Right renal pelvis (tissue), 4 donors: ENCODE measurements at places on chromosomes 2 and 18. TPM values are rescaled to one million over a fixed set of nuclear protein-coding genes. Genes with fewer than 3 reads are reported as not detected.

DNA sequence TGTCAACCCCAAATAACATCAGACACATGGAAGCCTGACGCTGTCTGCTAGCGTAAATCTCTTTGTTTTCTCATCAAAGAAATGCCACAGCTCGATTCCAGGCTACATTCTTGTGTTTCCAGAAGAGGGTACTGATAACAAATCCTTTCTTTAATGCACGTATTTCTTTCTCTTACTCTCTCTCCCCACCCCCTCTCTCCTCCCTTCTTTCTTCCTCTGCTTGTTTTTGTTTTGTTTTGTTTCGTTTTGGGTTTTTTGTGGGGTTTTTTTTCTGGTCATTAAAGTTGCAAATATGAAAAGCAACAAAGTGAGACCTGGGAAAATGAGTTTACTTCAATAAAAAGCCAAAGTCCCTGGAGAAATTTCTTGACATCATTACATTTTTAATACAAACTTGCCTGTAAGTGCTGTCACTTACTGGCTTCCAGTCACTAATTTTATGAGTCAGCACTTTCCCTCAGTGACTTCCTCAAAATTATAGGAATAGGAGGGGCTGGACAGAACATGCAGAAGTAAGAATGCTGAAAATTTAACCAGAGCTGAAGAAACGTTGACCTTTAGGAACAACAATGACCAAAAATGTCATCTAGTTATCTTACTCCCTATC lies 106.7 kb upstream of the NABP1 start:
- DNase-seq, result no peak

DNA sequence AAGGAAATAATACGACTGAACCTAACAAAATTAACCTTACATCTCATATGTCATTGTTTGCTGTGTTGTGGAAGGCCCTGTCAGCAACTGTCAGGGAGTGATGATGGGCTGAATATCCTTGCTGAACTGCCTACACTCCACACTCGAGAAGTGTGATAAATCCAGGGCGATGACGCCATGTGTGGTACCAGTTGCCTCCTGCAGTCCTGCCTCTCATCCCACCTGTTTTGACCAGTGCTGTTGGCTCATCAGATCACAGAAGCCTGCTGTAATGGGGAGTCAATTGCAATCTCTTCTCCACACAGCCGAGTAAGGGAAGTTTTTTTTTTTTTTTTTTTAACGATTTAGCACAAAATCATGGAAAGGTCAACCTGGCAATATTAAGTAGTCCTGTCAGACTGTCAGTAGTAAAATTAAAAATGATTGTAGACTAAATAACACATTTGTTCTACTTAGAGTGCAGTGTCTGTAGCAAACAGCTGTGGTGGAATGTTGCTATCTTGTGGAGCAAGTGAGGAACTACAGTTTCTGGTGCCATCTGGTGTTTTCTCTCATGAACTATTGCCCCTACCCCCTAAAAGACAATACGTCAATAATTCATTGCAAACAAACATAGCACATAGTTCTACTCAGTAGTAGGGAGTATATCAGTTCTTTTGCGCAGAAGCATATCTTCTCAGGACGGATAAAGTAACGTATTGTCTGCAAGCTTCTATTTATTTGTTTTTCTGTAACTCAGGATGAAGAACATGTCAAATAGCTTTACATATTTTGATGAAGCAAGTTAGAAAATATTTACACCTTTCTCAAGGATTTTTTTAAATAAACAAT lies 347.6 kb downstream of the CTNNA2 start:
- DNase-seq, result no peak

DNA sequence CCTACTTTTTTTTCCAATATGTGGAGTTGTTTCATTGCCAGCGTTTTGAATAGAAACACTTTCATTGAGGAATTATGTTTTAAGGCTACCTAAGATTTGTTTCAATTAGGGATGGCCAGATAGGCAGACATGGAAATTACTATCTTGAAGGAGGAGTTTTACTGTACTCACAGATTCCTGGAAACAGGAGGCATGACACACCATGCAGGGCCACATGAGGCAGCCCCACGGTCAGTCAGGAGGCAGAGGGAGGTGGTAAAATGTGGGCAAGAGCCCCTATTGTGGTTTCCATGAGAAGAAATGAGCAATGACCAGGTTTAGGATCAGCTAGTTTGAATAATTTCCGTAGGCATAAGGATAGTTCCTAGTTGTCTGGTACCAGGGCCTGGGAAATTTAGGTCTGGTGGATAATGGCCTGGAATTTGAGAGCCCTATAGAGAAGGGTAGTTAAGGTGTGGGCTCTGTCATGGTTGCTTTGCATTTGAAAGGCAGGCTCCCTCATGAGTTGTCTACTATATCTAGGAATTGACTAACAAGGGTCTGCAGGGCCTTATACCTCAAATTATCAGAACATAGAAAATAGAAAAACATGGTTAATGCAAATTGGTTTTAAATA lies 360.0 kb upstream of the KCNJ3 start:
- no peak for DNase-seq

DNA sequence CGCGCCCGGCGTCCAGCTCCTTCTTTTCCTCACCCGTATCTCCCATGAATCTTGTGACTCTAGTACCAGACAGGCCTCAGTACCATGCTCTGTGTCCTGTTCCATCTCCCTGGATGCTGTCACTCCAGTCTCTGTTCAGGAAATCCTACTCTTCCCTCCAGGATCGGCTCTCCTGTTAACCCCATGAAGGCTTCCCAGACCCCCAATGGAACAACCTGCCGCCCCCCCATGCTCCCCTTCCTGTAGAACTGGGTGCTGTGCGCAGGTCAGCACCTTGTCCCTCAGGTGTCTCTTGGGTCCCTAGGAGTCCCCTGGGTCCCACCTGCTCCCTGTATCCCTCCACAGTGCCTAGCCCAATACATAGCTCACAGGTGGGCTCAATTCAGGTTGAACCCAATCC lies 41.3 kb downstream of the MYCN start:
- DNase-seq, result no peak

DNA sequence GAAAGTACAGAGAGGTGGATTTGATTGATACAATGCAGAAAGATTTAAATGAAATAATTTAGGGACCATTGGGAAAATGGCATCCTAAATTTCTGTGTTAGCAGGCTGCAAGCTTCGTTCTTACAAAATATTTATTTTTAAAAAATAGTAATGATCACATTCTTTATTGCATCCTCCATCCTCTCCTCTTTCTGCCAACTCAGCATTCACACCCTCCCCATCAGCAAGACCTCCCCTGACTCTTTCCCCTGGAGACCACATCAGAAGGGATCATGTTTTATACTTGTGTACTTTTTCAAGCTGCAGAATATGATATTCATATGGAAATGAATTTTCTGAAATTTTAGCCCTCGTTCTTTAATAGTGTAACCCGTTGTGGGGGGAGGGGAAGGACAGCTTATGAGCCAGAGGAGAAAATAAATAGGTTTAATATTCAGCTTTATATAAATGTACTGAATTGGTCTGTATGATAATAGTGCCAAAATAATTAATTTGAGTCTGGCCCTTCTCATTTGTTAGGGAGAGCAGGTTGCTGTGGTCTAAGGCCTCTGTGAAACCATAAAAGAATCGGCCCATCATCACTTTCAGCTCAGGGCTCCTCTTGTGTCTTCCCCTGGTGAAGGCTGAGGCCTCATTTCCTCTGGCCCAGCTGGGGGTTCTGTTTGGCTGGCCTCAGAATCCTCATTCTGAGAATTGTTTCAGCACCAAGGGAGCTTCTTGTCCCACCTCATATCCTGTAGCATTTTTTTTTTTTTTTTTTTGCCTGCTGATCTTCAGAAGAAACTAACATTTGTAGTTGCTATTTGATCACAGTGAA lies 330.8 kb downstream of the TXNL1 start:
- DNase-seq, result no peak

- no peak for DNase-seq
Observed at GRCh38 chr2:72130659-72131360, 16.9 kb downstream of the CYP26B1 start.

DNA sequence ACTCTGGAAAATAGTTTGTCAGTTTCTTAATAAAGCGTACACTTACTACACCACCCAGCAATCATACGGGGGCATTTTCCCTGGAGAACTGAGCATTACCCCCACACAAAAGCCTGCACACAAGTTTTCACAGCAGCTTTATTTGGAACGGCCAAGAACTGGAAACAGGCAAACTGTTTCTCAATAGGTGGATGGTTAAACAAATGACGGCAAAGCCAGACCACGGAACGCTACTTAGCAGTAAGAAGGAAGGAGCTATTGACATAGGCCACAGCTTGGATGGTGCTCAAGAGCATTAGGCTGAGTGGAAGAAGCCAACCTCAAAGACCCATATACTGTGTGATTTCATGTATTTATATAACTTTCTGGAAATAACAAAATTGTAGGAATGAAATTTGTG lies 9.0 kb downstream of the MALL start:
- DNase-seq, result no peak

DNA sequence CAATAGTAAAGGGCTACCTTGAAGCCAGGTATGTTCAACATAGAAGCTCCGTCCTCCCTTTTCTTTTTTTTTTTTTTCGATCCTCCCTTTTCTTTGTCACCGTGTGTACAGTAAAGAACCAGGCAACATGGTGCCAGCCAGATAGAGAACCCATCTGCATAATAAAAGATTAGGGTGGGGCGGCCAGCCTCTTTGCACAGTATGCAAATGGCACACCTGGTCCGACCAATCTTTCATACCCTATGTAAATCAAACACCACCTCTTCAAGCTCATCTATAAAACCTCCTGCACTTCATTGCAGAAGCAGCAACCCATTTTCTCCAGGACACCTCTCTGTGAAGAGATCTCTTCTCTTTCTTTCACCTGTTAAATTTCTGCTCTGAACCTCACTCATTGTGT lies 7.3 kb upstream of the WDR33 start:
- DNase-seq, result no peak

GRCh38 chr18:49845629-49846360 lies 32.5 kb upstream of the ACAA2 start:
- no peak for DNase-seq

- DNase-seq, result no peak
Observed at GRCh38 chr2:43452318-43452731, 143.5 kb downstream of the THADA start.

DNA sequence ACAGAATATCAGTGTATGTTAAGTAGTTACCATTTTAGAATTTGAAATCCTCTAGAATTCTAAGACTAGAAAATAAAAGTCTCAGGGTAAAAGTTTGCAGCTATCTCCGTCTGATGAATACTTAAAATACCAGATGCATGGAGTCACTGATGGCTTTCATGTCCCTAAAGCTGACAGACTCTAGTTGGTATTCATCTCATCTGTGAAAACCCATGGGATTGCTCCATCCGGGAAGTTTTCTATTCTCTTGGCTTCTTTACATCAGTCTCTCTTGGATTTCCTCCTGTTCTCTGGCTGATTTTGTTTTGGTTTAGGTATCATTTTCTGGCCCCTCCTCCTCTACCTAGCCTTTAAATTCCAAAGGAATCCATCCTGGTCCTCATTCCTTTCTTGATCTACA lies 465.6 kb upstream of the POU3F3 start:
- DNase-seq, result no peak

DNA sequence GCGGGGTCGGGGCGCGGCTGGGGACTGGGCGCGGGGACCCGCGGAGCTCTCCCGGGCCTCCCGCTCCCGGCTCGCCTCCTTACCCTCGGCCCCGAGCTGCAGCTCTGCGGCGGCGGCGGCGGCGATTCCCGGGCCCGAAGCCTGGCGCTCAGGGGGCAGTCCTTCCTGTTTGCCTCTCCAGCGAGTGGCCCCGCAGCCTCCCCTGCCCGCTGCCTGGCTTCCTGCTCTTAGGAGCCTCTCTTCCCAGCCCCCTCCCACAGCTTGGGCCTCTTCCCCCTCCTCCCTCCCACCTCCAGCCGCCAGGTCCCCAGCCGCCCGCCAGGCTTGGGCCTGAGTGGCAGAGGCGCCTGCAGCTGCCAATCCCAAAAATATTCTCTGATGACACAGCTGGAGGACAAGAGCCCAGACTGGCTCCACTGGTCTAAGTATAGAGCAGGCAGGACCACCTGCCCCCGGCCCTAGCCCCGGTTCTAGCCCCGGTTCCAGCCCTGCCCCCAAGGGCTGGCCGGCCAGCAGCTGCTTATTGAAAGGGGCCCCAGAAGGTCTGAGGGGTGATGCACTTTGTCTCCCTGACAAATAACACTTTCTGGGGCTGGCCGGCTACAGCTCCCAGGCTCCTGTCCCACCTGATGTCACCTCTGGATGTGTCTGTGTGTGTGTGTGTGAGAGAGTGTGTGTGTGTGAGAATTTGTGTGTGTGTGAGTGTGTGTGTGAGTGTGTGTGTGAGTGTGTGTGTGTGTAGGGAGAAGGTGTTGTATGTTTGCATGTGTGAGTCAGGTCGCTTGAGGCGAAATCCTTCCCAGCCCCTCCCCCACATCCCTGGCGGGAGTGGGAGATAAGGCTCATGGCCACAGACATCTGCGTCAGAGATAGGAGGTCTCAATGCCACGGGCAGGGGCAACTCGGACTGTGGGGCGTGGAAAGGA lies at the start of gene OBSL1:
OBSL1 (minus strand) TSS at position 229 of the 926 bp plus-strand sequence. CDS start 307 bp downstream, outside the sequence.
- DNase-seq, result no peak

DNA sequence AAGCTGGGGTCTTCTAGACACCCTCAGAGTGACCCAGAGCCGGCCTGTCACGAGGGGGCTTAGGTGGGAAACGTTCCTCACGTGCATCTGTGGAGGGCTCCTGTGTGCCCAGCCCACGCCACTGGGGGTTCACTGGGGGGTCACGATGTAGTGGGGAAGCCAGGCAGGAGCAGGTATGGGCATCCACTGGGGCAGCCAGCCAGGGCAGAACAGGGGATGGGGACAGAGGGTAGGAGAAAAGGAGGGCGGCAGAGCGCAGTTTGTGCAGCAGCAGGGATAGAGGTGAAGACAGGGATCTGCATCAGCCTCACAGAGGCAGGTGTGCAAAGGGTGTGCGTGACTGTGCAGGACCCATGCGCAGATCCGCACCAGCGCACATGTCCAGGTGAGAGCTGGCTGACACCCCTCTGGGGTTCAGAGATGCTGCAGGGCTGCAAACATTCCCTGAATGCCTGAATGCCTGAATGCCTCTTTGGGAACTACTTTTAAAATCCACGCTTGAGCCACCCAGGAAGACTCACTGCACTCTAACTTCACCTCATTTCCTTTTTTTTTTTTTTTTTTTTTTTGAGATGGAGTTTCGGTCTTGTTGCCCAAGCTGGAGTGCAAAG lies 10.0 kb downstream of the PNKD start:
- DNase-seq, result no peak

GRCh38 chr2:164747783-164748433 lies 93.7 kb downstream of the COBLL1 start:
- no peak for DNase-seq

The IL1F10 gene
- polyA plus RNA-seq, result not detected

The ZNF804A gene
- polyA plus RNA-seq, result 2.0 TPM

The CRYGD gene
- polyA plus RNA-seq, result 0.42 TPM

The IER3IP1 gene
- polyA plus RNA-seq, result 46.5 TPM

The ANKRD36C gene
- 13.4 TPM for polyA plus RNA-seq

The CTAGE1 gene
- 0.05 TPM for polyA plus RNA-seq

The ADAM23 gene
- 4.8 TPM for polyA plus RNA-seq
